ENCODE measurements at places on chromosomes 12 and 14.
A peak's percentile ranks its signal among the peaks of the same experiment; 100 is the strongest.

GRCh38 chr14:30214461-30215090, 286.9 kb upstream of the PRKD1 start:
- no peak for DNase-seq

DNA sequence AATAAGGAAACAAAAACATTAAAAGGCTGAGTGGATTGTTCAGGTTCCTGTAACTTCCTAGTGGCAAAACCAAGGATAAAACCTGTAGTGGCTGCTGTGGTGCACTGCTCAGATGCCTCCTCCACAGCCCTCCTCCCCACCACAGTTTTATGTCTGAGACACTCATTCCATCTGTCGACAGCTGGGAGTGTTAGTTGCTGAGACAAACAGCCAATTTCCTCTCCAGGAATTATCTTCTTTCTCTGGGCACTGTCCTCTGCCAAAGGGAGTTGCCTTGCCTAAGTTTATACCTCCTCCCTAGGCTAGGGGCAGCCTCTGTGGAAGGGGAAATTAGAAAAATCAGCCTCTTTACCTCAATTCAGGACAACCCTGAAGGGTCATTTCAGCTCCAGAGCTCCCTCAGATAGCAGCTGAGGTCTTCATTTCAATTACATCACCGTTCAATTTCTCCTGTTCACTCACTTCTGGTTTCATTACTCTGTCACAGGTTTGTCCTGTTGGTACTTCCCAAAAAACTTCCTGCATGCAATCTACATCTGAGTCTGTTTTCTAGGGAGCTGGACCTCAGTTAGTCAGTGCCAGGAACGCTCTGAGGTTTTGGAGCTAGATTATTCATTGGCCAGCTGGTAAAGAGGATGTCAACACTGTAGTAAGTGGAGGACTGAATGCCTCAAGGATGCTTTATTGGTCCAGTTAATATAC, 74.9 kb upstream of the ATP2B1 start:
- DNase-seq = no peak

DNA sequence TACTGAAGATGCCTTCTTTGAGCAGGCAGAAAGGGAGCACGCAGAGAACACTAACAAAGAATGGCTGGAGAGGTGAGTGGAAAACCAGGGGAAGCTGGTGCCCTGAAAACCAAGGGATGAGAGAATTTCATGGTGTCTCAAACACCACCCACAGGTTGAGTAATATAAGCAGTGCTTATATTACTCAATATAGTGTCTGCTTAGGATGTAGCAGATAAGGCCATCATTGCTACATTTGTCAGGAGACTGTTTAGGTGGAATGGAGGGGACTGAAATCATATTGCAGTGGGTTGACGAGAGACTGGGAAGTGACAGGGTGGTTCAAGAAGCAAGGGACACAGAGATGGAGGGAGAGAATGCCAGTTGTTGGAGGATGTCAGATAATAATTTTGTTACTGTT, 20.6 kb downstream of the PKP2 start:
- DNase-seq = no peak

DNA sequence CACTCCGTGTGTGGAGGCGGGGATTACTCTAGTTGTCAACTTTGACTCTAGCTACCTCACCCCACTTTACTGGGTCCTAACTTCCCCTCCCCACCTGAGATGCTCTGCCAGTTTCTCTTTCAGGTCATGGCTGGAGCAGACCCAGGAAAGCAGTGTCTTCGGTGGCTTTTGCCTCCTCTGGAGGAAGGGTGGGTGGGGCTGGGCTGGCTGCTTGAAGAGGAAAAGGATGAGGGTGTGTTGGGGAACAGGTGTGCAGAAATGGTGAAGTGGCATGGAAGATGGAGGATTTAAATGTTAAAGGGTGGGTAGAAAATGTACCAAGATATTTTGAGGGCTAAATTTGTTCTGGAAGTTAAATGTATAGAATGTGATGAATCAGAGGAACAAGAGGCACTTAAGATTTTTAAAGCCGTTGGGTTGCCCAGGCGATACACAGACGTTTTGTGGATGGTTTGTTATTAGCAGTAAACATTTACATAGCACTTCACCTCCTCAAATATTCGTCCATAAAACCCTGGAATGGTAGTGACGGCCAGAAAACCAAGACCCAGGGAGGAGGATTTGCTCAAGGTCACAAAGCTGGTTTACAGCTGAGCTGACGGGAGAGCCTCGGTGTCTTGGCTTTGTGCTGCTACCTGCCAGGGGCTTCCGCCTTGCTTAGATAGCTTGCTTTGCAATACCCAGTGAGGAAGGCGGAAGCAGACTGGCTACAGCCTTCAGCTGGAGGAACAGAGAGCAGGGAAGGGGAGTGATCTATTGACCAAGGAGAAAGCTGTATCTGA, 72.2 kb upstream of the PRMT8 start:
- no peak for DNase-seq

- no peak for DNase-seq
These were observed 204.4 kb downstream of the ALX1 start for GRCh38 chr12:85484387-85484786.

DNA sequence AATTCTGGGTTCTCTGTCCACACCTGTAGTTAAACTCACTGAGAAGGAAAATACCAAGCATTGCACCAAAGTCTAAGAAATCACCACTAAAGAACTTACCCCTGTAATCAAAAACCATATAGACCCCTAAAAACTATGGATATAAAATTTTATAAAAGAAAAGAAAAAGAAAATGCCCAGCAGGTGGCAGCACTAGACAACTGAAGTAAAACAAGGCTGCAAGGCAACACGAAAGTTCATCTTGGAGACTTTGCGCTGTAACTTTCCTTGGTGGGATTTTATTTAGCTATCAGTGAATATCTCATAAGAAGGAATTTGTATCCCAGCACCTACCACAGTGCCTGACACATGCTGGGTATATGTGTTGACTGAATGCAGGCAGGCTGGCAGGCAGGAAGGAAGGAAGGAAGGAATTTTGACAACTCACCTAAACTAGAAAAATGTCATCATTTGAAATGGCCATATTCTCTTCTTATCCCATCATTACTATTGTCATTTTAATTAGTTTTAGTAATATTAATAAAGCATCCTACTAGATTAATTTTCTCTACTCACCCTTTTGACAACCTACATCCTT, 68.2 kb upstream of the ETV6 start:
- peak; percentile 3 for DNase-seq

DNA sequence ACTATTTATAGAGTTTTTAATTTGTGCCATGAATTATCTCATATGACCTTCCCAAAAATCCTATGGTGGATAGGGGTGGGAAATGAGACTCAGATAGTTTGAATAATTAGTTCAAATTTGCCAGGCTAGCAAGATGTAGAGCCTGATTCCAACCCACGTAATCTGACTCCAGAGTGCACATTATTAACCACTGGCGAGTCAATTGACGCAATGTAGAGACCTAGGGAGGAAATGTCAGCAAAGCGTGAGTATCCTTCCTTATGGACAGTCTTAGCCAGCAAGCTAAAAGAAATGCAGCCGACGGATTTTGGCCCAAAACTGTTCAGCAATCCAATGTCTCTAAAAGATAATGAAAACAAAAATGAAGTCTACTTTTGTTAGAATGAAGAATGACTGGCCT, 193.3 kb upstream of the KRR1 start:
- DNase-seq = no peak

GRCh38 chr14:96299441-96299840, 43.4 kb downstream of the BDKRB1 start:
- no peak for DNase-seq
